Stimulated activated CD4-positive, alpha-beta T cell treated with anti-CD3 and anti-CD28 coated beads, Interleukin-4, amount 100 ng/mL, for 48 hours (primary cell): ENCODE measurements at places on chromosomes 3 and 15.

DNA sequence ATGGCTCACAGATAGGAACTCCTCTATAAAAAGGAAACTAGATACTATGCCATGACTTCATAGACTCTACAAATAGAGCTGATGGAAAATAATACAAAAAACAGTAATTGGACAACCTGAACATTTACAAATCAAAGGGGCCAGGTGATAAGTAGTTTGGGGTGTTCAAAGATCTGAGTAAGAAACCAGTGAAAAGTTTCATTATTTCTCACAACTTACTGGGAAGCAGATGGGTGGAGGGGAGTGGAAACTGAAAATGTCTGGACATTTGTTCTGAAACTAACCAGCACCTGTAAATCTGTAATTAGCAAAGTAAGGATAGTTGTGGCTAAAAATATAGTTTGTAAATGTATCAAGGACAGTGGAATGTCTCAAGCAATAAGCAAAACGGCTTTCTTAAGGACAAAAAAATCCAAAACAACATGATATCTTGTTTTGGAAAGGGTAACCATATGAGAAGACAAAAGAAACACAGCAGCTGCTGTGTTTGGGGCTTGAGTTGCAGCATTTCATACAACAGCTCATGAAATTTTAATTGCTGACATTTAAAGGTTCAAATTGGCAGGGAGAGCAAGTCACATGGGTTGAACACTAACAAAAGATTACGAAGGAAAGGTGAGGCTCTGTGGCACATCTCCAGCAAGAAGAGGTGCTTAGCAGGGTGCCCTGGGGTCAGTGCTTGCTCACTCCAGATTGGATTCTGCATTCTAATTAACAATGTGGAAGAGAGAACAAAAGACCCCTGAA is 26.8 kb upstream of the THBS1 start:
- DNase-seq: no peak

- DNase-seq: no peak
These were observed 178.5 kb downstream of the SMAD6 start for GRCh38 chr15:66880380-66881155.

DNA sequence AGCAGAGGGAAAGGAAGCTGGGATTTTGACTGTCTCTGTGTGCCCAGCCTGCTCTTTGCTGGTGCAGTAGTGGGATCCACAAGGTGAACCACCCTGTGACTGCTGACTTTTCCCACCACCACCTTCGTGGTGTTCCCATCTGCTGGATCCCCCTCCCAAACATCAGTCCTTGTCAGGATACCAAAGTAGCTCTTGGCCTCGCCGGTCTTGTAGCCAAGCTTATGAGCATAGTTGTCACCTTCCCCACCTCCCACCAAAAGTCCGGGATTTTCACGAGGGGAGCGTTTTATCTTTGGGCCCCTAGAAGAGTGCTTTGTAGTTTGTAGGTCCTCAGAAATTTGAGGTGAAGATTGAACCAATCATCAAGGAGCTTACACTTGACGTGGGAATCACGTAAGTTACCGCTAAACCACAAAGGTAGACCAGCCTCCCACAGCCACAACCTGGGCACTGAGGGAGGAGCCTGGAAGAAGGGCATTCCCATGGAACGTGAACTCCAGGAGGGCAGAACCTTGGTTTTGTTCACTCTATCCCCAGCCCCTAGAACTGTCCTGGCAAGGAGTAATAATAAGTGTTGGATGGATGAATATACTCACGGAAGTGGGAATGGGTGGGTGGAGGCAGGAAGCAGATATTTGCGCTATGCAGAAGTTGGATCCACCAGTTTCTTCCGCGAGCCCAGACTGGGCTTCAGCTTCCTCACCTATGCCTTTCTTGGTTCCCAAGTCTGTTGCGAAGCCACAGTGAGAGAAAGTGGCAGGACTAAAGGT is 814 bp upstream of the TEX264 start:
- DNase-seq: no peak

GRCh38 chr3:185934174-185934557 is 3.6 kb downstream of the TRA2B start:
- DNase-seq: no peak

DNA sequence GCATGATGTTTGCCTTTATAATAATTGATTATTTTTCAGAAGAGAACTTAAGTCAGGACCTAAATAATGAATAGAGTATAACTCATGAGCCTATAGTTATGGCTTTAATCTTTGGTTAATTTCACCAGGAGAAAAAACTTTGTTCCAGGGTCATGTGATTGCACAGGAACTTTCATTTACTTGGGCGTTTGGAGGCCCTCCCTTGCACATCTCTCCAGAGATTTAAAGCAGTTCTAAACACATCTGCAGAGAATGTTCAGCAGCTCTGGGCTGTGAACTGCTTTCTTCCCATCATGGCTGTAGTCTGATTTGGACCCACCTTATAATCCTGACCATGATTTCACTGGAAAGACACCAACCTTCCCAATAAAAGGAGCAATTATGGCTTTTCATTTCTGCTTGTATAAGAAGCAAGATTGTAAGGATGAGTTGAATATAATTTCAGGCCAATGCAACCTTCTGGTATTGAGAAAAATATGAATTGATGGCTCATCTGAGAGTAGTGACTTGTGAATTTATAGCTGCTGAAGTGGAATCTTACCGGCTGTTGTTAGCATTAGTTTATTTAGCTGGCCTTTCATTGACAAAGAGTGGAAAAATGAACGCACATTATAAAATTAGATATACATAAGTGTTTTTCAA is 80.9 kb upstream of the PRTG start:
- no peak for DNase-seq

- DNase-seq: no peak
These were observed 184.9 kb downstream of the ATG7 start for GRCh38 chr3:11457135-11457534.

- no peak for DNase-seq
These were observed 110.2 kb upstream of the NLGN1 start for GRCh38 chr3:173287361-173287760.

DNA sequence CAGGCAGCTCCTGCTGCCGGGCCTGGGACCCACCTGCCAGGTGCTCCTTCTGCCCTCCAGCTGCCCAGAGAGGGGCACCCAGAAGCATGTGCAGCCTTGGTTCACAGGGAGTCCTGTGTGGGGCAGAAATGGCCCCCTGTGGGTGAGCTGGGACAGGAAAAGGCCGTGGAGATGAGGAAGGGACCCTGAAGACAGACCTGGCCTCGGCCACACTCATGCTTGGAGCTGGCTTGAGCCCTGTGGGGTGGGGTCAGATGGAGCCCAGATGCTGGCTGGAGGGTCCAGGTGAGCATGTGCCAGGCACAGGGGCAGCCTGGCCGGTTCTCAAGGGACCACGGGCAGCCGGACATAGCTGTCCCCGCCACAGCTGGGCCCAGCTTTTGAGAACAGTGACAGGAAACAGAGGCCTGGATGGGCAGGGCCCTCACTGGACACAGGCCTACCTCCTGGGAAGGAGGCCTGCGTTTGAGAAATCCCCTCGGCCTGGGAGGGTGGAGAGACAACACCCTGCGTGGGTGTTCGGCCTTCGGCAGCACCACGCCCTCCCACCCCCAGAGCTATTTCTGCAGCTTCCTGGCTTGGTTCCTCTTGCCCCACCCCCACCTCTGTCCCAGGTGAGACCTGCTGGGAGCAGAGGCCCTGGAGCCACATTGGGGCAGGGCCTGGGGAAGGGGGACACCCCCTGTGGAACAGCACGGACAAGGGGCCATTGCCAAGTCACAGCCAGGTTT is 132.6 kb upstream of the MEF2A start:
- no peak for DNase-seq

- DNase-seq: no peak
These were observed 7.3 kb downstream of the MGLL start for GRCh38 chr3:127815001-127815400.

- DNase-seq: no peak
These were observed 25.7 kb downstream of the CD47 start for GRCh38 chr3:108065096-108065495.

DNA sequence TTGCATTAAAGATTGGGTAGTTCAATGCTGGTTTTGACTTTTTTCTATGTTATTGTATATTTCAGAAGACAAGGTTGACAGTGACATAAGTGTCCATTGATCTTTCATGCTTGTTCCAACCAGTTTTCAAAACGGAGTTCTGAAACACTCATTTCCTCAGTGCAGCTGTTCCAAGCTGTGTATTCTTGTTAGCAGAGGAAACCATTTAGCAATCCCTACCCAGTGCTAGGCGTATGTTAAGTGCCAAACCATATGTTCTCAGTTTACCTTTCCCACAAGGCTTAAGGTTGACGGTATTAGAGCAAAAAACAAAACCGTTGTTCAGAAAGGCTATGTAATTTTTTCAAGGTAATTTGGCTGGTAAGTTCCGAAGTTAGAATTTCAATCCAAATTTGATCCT is 9.1 kb downstream of the ATOSA start:
- DNase-seq: no peak

DNA sequence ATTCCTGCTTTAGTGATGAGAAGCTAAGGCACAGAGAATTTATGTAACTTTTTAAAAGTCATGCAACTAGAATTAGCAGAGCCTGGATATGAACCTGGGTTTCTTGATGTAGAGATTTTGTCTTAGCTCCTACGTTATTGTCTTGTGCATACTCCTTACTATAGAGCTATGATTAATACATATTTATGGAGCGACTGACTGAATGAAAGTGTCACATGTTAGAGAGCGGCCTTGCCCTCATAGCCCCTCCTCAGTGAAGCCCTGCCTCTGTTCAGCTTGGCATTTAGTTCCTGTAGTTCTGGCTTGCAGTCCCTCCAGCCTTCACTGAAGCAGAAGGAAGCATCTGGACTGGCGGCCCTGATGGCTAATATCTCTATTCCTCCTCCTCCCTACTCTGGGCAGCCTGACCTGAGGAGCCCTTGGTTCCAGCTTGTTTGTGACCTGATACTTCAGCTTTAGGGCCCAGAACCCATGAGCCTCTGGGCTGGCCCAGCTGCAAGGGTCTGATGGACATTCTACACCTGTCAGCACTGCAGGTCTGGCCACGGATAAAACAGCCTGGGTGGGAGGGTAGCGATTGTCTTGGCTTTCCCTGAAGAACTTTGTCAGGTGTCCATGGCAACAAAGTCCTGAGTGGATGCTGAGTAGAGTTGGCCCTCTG is 13.4 kb upstream of the AGBL1 start:
- DNase-seq: no peak

DNA sequence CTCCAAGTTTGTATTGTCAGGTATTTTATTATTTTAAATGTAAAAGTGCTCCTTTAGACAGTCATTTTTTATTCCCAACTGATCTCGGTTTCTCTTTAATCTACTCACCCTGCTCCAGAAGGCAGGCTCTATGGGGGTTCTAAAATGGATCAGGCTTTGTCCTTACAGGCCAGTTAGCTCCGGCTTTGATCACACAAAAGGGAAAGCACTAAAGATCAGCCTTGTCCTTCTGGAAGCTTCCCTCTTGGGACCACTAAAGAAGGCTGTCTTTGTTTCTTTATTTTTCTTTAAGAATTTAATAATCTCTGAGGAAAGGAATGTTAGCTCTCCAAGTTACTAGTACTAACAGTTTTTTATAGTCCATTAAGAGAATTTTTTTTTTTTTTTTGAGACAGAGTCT is 560.5 kb upstream of the ZNF717 start:
- DNase-seq: no peak

- DNase-seq: no peak
These were observed 478.0 kb upstream of the ATP11B start for GRCh38 chr3:182315313-182315712.

- DNase-seq: no peak
These were observed 8.3 kb upstream of the LIPH start for GRCh38 chr3:185560676-185561075.

- DNase-seq: no peak
These were observed 819 bp downstream of the KLHL40 start for GRCh38 chr3:42685891-42686820.

DNA sequence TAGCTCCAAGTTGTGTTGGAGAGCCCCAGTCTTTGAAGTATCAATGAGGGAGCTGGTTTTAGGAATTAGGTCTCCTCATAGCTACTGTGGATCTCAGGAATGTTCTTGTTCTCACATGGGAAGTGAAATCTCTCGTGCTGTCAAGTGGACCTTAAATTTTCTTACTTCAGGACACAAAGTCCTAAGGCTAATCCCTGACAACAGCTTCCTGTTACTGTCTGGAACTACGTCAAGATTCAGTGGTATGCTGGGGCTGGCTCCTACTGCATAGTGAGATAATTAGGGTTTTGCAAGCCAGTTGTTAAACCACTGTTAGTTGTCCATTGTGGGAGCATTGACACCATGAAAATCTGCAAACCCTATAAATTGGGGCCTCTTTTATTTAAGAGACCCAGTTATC is 22.8 kb downstream of the MESP1 start:
- no peak for DNase-seq

GRCh38 chr3:126982471-126983175 is at the start of gene PLXNA1:
TSS of gene PLXNA1 (plus strand) at chr3:126983115. CDS start at chr3:126988594, 5,479 bp downstream.
- DNase-seq: peak; percentile 76

DNA sequence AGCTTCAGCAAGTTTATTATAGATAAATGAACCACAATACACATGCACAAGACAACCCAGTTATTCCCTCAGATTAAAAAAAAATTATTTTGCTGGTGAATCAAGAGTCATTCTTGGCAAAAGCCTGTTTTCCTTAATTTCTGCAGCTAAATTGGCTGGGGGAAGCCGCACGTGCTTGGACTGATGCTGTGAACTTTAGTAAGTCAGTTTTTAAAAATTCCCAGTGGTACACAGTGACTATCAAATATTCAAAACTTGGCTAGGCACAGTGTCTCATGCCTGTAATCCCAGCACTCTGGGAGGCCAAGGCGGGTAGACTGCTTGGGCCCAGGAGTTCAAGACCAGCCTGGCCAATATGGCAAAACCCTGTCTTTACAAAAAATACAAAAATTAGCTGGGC is 23.9 kb downstream of the EHD4 start:
- no peak for DNase-seq

GRCh38 chr3:14237457-14237856 is 58.8 kb downstream of the LSM3 start:
- no peak for DNase-seq

DNA sequence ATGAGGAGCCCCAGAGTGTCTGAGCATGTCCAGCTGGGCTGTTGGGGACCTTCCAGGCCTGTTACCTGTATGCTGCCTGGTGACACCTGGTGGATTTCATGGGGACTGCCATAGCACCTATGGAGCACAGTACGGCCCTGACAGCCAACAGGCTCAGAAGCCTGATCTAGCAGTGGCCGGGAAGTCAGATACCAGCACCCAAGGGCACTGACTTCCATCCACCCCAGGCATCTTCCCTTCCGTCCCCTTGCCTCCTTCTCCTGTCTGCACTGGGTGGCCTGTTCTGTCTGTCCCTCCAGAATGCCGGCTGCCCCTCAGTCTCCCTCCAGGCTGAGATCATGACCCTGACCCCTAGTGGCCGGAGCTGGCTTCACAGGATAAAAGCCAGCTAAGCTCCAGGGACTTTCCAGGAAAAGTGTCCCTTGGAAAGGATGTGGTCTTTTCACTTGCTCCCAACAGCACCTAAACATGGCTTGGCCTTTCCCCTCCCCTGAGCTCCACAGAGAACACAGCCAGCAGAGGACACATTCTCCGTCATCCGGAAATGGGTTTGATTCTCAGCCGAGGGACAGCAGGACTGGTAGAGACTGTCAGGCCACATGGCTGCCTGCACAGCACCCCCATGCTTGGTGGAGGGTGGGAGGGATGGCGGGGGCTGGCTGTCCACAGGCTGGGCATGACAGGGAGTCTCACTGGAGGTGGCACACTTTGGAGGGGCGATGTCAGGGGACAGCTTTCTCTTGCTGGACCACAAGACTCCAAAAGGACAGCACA is 9.5 kb downstream of the RPS17 start:
- DNase-seq: peak; percentile 55
